ENCODE measurements at places on chromosomes 5 and 9. TPM values are rescaled to one million over a fixed set of nuclear protein-coding genes. Genes with fewer than 3 reads are reported as not detected.

LARP1 gene
- total RNA-seq = 97.6 TPM

DNA sequence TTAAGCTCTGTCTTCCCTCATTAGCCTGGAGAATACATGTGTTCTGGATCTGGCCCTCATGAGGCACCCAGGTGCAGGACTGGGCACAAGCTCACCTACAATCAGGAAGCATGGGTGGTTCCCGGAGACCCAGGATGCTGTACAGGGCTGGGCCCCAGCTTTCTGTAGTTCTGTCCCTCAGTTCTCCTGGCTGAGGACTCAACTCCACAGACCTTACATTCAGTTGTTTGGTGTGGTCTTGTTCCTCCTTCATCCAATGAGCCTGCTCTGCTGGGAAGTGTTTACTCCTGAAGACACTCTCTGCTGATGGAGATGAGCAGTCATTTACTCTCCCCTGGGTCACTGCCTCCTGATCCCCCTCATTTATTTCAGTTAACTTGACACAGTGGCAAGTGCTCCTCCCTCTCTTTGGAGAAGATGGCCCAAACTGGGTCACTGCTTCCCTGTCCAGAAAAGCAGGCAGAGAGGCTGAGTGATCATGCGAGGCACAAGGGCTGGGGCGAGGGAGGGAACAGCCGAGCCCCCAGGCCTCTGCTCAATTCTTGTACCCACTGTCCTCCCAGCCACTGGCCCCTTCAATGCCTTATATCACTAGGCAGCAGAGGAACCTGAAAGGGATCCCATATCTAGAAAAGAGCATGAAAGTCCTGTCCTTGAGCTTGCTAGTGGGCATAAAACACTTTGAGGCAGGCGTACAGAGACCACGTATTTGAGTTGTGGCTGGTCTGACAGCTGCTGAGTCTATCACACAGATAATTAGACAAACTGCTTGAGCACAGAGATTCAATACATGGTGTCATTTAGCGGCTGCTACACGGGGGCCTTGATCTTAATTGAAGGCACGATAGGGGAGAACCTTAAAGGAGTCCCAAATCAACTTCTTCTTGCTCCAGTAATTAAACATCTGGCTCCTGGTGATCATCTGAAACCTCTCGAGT is 221.7 kb downstream of the FSTL4 start:
- no peak overlapping the region for H3K4me3 ChIP-seq
- peaks cover 2% of the 10 kb centered on the region for H3K27me3 ChIP-seq
- H3K36me3 ChIP-seq = no peaks in the 10 kb centered on the region
- H3K27ac ChIP-seq = no peak overlapping the region

DNA sequence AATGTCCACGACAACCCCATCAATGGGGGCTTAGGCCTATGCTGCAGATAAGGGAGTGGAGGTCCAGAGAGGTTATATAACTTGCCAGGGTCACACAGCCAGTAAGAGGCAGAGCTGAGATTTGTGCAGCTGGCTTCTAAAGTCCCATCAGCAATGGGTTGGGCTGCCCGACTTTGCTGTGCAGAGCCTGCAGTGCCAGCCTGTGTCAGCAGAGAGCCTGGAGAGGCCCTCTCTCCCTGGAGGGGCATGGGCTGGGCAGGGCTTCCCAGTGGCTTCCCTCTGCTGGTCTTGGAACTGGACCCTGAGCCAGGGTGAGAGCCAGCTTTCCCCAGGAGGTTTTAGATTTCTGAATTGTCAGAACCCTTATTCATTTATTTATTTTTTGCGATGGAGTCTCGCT is 77.2 kb upstream of the RAPGEF1 start:
- H3K36me3 ChIP-seq = no peaks in the 10 kb centered on the region
- no peaks in the 10 kb centered on the region for H3K4me1 ChIP-seq
- H3K4me3 ChIP-seq = no peak overlapping the region
- H3K27ac ChIP-seq = no peak overlapping the region
- no peak for DNase-seq

DNA sequence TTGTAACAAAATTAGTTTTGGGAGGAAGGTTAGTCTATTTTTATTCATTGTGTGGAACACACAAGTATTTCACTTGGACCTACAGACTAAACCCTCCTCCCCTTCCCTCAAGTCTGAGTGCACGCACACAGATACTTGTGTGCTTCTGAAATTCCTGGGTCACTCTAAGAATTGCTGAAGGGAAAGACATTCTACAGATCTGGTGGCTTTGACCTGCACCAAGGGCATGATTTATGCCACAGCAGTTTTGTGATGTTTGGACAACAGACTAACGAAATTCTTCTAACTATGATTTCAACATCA is 150.5 kb downstream of the ARL15 start:
- H3K4me3 ChIP-seq = no peak overlapping the region
- no peaks in the 10 kb centered on the region for H3K27me3 ChIP-seq
- H3K27ac ChIP-seq = no peak overlapping the region
- DNase-seq = no peak

DNA sequence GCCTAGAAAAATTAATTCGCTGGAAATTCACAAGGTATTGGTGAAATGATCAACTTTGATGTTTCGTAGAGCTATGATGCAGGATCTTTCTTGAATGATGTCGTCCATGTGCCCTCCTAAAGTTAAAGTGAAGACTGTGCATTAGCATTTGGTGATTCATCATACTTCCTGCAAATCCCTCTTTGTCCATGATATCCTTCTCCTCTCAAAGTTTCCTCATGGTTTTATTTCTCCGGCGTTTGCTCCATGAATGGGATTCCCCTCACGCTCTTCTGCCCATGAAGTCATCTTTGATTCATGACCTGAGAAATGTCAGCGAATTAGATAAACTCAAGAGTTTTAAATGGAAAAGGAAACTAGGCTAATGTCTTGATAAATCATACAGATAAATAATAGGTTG is 372.7 kb downstream of the PSAT1 start:
- no peak for DNase-seq
- no peaks in the 10 kb centered on the region for H3K4me1 ChIP-seq
- H3K27me3 ChIP-seq = no peaks in the 10 kb centered on the region
- no peak overlapping the region for H3K4me3 ChIP-seq
- no peaks in the 10 kb centered on the region for H3K36me3 ChIP-seq

- no peak for DNase-seq
- no peak overlapping the region for H3K4me3 ChIP-seq
- H3K27ac ChIP-seq = no peak overlapping the region
- no peaks in the 10 kb centered on the region for H3K36me3 ChIP-seq
- H3K27me3 ChIP-seq = no peaks in the 10 kb centered on the region
- no peaks in the 10 kb centered on the region for H3K4me1 ChIP-seq
These were observed 45.1 kb upstream of the FAM120A start for GRCh38 chr9:93406371-93406770.

GRCh38 chr5:9621379-9621903 is 8.7 kb downstream of the TAS2R1 start:
- no peaks in the 10 kb centered on the region for H3K4me1 ChIP-seq
- H3K27ac ChIP-seq = no peak overlapping the region
- no peak overlapping the region for H3K4me3 ChIP-seq
- no peaks in the 10 kb centered on the region for H3K36me3 ChIP-seq

GRCh38 chr5:28808967-28809810 is 1770.8 kb upstream of the CDH9 start:
- no peak overlapping the region for H3K4me3 ChIP-seq
- H3K36me3 ChIP-seq = no peaks in the 10 kb centered on the region
- DNase-seq = no peak
- no peaks in the 10 kb centered on the region for H3K4me1 ChIP-seq

DNA sequence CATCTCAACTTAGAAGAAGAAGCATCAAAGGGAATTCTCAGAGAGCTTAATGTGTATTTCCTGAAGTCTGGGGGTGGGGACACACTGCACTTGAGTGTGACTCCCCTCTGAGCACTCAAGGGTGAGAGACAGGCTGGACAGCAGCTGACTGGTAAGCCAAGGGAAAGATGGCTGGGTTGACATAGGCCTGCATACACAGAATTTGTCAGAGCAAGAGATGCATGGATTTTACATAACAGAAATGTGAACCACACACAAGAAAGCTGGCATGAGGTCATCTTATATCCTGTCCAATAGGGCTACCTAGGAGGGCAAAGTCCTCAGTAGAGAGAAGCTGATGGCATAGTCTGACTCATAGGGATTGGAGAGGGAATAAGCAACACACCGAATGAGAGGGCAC is 114.3 kb upstream of the EPB41L4A start:
- no peak overlapping the region for H3K27ac ChIP-seq
- no peaks in the 10 kb centered on the region for H3K27me3 ChIP-seq
- no peak for DNase-seq
- no peak overlapping the region for H3K4me3 ChIP-seq
